ENCODE measurements at places on chromosomes 6 and 20.

DNA sequence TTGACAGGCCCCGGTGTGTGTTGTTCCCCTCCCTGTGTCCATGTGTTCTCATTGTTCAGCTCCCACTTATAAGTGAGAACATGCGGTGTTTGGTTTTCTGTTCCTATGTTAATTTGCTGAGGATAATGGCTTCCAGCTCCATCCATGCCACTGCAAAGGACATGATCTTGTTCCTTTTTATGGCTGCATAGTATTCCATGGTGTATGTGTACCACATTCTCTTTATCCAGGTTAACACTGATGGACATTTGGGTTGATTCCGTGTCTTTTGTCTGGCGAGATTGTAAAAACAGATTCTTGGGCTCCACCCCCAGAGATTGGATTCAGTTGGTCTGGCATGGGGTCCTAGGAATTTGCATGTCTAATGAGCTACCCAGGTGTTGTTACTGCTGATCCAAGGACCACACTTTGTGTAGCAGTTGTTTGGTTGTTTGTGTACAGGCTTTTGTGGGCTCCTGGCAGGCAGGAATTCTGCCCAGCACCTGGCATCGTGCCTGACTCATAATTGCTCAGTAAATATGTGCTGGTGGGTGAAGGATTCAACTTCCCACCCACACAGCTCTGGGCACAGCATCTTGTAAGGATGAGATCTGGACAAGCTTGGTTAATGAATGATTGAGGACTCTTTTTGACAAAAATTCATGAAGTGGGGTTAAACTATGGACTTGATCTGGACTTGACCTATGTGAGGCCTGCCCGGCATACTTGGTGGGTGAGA lies 5.2 kb downstream of the TOX2 start:
- DNase-seq, result no peak

GRCh38 chr6:49430187-49430586 lies 32.9 kb downstream of the MMUT start:
- no peak for DNase-seq

DNA sequence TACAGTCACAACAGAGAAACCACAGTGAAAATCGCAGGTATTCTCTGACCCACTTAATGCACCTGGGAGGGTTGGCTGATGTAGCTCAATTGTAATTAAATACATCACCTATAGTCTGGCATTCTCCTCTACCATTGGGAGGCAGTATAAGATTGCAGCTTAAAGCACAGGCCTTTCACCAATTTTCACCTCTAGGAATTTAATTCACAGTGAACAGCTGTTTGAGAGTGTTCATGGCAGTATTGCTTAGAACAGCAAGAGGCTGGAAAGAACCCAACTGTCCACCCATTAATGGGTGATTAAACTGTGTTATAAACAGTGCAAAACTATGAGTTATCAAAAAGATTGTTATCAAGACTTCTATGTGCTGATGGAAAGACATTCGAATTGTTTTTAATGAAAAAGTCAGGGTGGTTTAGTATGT lies 2.0 kb downstream of the EDEM2 start:
- DNase-seq, result peak; percentile 49

- DNase-seq, result no peak
These were observed 61.2 kb upstream of the HBS1L start for GRCh38 chr6:135115834-135116233.

DNA sequence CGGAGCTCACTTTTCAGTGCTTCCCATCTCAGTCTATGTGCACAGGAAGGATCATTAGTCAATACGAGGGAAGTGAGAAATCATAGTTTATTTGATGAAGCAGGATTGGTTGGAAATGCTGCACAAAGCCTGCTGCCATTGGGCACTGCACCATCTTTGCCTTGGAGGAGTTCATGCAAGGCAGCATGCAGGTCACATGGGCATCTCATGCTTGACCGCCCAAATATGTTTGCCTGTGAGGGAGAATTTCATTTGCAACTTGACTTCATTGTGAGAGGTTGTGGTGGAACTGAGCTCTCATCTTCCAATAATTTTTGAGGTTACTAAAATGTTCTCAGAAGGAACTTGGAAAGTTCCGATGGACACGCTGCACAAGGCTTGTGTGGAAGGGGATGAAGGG lies 83.9 kb upstream of the SYNDIG1 start:
- no peak for DNase-seq

- no peak for DNase-seq
These were observed 341.5 kb downstream of the TFAP2A start for GRCh38 chr6:10073341-10073740.

DNA sequence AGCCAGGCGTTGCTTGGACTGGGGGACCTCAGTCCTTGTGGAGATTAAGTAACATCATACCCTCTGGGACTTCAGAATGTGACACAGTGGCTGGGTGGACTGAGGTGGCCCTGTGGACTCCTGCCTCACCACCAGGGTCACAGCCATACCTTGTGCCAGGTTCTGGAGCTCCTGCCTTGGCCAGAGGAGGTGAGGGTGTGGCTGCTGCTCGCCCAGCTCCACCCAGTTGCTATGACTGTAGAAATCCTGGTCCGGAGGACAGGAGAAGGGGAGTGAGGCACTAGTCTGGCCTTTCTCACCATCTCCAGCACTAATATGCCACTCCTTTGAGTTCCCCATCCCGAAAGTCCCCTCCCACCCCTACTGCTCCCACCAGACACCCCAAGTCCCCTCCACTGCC lies 1.9 kb downstream of the VWA7 start:
- no peak for DNase-seq

- DNase-seq, result no peak
These were observed 3.0 kb upstream of the SEMG2 start for GRCh38 chr20:45218124-45218523.

DNA sequence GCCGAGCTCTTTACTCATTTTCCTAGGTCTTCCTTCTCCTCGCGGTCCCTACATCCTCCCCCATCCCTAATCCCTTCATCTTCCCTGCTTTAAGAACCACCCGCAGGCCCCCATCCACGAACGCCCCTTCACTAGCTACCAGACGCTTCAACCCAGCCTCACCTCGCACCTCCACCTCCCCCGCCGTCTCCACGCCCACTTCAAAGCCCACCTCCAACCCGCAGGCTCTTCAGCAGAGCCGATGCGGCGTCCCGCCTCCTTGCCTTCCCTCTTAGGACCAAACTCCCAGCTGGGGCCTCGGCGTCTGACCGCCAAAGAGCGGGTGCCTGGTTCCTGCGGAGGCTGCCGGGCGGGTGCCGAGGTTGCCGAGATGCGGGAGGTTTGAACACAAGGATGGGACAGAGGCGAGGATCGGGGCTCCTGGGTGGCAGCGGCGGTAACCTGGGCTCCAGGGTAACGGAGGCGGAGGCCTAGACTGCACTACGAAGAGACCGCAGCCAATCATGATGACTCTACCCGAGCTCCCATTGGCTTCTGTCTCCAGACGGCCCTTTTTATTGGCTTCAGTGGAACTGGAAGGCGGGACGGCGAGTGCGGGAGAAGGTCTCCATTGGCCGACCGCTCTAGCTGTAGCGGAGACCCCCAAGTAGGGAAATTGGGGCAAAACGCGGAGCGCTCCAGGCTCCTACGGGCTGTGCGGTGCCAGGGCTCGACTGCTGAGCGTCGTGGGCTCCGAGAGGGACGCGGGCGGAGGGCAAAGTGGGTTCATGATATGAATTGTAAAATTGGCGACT lies at the start of gene LCA5:
Gene LCA5, minus strand, starts transcription at position 477 of the 794 bp plus-strand sequence. CDS start 18,536 bp downstream, outside the sequence.
- DNase-seq, result peak; percentile 85

DNA sequence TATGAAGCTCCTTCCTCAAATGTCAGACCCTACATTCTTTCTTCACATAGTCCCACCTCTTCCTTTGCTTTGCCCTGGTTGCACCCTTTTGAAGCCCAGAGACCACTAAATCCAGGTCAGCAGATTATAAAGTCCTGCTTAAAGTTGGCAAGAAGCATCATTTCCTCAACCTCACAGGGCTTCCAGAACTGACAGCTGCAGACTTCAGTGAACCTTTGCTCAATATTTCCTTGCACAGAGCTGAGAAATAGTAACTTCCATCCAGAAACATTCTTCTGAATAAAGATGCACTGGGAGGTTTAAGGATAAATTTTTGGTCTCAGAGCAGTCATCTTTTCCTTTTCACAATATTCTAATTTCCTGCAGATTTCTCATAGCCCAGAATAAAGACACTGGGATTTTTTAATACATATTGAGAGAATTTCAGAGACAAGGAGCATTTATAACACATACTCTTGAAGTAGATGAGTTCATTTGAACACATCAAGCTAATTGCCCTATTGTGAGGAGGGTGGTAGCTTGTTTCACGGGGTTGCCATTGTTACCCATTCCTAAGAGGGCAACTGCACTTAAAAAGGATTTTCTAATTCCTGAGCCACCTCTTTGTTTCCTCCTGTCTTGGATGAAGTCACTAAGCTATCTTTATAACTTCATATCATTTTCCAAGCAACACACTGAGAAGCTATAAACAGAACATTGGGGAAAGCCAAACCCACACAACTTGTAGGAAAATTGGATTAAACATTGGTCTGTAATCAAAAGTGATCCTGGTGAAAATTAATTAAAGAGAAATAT lies 150.2 kb upstream of the PLN start:
- DNase-seq, result no peak

- DNase-seq, result no peak
These were observed 26.6 kb upstream of the RUNX2 start for GRCh38 chr6:45301348-45302142.

DNA sequence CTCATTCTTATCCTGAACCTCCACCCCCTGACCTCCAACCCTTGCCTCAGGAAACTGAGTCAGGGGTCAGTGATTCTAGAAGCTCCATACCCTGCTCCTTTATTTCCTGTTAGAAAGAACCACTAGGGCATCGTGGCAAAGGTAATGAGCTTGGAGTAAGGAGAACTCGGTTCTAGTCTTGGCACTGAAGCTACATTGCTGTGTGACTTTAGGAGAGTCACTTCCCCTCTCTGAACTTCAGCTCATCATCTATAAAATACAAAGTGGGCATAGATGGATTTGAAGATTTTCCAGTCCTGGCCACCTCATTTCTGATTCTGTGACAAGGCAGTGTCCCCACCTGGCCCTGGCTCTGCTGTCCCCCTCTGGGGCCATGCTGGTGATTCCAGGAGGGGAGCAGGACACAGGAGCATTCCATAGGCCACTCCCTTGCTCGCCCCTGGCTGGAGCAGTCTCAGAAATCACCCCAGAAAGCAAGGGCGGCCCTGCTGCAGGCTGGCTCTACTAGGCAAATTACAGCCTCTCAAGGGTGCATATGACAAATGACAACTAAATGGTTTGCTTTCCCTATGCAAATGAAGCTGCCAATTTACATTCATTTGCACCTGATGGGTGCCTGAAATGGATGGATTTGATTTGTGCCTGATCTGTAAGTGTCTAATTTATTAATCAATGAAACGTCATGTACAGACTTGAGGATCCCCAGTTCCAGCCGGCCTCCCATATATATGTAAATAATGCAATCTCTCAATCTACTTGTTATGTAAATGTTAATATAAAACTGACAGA lies 62.2 kb downstream of the LRFN2 start:
- DNase-seq, result no peak

- no peak for DNase-seq
These were observed 61.8 kb downstream of the BTBD3 start for GRCh38 chr20:11979306-11979990.

GRCh38 chr20:58568483-58569240 lies 53.5 kb upstream of the APCDD1L start:
- no peak for DNase-seq

- DNase-seq, result no peak
These were observed 166.4 kb downstream of the CD24 start for GRCh38 chr6:106807947-106808611.
